Erythroblast (primary cell): ENCODE measurements at places on chromosomes 5 and 9.

DNA sequence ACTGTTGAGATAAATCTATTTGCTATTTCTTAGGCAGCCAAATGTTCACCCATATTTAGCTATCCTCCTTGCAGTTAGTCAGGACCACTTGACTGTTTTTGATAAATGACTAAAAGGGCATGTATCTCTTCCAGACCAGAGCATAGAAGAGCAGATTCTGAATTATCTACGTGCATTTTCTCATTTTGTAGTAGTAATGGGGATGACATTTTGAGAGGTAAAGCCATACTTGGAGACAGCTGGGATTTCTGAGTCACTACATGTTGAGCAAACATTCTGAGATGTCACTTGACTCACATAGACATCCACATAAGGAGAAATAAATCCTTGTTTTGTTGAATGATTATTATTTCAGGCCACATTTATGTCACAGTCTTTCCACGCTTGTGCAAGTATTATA is 297.6 kb downstream of the CDH10 start:
- DNase-seq: no peak

DNA sequence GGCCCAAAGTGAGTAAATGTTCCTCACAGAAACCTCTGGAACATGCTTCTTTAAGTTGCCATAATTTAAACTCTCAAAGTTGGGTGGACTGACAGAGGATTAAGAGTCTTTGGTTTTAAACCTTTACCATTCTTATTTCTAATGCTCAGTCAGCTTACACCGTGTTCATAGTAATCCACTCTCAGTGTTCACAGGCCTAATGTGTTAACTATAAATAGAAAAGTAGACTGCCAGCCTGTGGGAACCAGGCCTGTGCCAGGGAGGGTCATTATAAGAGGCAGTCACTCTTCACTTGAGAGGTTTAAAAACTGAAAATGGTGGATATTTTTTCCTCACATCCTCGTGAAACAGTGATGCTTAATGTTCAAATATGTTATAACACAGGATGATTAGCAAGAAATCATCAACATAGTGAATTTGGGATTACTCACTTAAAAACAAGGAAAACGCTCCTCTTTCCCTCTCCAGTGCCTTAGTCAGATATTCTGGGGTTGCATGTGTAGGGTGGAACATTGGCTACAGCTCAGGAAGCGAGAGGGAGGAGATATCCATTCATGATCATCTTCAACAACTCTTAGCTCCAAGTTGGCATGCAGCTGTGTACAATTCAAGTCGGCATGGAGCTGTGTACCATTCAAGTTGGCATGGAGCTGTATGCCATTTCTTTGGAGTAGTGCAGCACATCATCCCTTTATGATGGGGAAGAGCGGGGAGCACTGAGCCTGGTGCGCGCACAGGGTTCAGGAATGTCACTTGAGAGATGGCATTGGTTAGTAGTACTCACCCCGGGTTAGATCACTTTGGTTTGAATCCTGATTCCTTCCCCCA is 65.8 kb downstream of the KIAA1958 start:
- no peak for DNase-seq

DNA sequence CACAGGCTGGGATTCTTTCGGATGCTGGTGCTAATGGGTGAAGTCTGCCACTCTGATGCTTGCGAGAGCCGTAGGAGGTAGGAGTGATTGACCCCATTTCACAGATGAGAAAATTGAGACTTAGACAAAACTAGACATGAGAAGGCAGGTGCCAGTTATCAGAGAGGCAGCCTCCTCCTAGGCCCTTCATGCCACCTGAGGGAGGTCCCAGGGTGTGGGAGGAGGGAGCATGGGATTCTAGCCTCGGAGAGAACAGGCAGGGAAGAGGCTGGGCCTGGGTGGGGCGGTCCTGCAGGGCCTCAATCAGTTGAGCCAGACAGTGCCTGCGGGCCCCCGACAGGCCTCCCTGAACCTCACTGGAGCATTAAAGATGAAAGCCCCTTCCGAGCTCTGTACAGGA is 112.4 kb downstream of the COL23A1 start:
- DNase-seq: no peak

GRCh38 chr5:135331612-135332011 is 67.4 kb downstream of the MACROH2A1 start:
- DNase-seq: no peak

DNA sequence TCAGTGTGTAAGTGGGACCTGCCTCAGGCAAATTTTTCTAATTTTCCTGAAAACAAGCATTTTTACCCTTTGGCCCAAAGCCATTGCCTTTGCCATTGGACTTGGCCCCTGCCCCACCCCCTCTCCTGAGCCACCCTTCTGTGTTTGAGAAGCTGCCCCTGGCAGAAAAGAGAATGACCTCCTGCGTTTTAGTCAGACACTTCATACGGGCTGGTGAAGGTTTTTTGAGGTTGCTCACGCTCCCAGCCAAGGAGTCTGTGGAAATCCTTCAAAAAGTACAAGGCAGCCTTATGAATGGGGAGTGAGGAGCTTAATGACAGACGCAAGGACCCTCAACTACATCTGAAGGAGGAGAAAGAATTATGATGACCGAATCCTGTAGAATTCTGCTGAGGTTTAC is 308.9 kb downstream of the SLIT3 start:
- DNase-seq: no peak

- peak; percentile 8 for DNase-seq
Measured at GRCh38 chr5:160271396-160271795, 41.0 kb downstream of the CCNJL start.

DNA sequence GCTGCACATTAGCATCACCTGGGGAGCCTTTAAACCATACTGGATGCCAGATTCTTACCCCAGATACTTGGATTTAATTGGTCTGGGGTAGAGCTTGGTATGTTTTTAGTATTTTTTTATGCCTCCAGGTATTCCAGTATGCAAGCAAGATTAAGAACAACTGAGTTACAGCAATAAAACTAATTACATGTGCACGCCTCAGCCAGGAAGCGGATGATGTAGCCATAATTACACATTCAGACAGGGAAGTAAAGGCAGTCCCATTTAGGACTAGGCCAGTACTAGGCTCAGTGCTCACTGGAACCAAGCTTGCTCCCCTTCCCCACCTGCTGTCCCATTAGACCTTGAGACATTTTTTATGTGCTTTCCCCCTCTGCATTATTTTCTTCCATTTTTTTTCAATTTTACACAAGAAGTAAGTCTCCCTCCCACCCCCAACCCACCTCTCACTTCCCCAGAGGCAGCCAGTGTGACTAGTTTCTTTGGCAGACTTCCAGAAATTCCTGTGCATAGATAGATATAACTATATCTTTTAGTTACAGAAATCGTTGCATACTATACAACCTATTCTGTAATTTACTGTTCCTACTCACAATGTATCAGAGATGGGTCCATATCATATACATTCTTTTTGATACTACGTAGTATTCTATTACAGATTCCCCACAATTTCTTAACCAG is 7.1 kb upstream of the GNAQ start:
- DNase-seq: peak; percentile 68

GRCh38 chr9:92707530-92707929 is 37.6 kb upstream of the IPPK start:
- DNase-seq: no peak

- no peak for DNase-seq
Measured at GRCh38 chr5:63029891-63030290, 451.3 kb downstream of the LRRC70 start.

DNA sequence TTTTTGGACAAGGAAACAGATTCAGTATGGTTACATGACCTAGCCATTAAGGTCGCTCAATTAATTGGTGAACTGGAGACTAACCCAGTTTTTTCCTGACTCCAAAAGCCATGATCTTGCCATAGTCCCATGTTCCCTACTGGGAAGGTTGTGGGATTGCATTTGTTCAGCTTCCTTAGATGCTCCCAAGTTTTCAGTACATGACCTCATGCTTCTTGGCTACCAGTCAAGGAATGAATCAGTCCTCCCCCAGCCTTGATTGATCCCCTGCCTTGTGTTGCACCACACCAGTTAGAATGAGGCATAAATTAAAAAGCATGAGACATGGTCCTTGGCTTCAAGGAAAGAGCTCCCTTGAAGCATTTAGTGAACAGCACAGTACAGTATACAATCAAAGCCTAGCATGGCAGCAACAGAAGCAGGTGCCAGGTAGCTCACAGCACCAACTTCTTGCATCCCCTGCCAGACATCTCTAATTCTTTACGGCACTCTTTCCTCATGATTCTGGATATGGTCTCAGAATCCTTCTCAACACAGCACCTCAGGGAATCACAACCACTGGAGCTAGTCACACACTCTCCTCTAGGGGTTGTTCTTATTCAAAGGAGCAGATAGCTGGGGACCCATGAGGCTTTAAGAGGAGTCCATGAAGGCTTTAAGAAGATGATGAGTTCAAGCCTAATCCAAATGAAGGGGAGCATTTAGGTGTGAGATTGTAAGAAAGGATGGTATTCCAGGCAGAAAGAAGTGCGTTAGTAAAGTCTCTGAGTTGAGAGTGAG is 295.5 kb upstream of the CLINT1 start:
- DNase-seq: no peak

DNA sequence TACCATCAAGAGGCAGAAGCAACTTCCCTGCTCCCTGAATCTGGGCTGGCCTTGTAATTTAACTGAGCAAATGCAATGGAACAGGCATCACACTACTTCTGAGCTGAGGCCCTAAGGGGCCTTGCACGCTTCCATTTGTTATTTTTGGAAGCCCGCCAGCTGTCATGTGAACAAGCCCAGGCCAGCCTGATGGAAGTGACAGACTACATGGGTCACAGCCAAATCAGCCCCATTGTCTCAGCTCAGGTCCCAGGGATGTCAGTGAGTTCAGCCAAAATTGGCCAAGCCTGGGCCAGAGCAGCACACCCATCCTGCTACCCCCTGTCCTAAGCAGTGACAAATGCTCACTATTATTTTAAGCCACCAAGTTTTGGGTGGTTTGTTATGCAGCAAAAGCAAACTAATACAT is 72.8 kb downstream of the PRRT1B start:
- DNase-seq: peak; percentile 61

GRCh38 chr9:127175319-127175715 is 52.9 kb upstream of the ANGPTL2 start:
- no peak for DNase-seq

DNA sequence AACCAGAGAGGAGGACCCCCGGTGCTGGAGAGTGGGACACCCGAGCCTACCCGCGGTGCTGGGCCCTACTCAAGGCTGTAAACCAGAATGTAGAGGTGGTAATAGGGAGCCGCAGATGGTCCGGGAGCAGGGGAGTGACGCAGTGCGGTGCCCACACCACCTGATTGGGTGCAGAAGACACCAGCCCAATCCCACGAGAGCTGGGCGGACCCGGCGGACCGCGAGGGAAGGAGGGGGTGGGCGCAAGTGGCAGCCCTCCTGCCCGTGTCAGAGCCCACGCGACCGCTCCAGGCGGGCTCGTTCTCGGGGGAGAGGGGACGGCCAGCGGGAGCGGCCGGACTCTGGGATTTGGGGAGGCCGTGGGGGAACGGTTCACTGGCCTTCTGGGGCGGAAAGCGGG is 71.2 kb downstream of the C9orf50 start:
- no peak for DNase-seq

GRCh38 chr5:73298251-73298771 is 125.3 kb downstream of the TMEM174 start:
- DNase-seq: no peak

DNA sequence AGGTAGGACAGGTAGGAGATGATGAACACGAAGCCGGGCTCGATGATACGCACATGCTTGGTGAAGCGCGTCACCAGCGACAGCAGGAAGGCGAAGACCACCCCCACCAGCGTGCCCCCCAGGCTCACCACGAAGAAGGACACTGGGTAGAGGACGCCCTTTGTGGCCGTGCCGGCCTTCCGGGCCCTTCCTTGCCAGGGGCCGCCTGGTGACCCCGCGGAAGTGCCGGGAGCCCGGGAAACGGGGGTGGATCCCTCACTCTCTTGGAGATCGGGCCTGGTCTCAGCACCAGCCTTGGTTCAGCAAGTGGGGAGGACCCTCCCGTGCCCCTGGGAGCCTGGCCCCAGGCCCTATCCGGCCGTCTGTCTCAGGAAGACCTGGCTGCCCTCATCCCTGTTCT is 39.7 kb downstream of the SLC9A3 start:
- no peak for DNase-seq

- DNase-seq: peak; percentile 58
Measured at GRCh38 chr5:122704247-122705036, 70.4 kb upstream of the SNX2 start.

GRCh38 chr9:138057726-138058125 is 180.1 kb downstream of the CACNA1B start:
- no peak for DNase-seq

DNA sequence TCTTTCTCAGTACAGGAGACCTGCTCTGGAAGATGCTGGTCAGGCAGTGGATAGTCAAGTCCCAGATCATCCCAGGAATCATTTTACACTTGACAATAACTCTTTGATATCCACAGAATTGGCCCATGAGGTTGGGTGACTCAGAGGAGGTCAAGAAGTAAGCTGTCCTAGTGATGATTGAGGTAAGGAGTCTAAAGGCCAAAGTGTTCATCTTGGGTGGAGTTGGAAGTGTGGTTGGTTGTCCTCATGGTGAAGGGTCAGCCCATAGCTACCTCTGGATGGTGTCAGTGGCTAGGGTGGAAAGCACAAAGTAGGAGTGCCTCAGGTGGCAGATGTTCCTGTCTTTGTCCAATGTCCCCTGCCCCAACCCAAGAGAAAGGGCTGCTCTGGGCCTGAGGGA is 24.1 kb upstream of the RCL1 start:
- no peak for DNase-seq

DNA sequence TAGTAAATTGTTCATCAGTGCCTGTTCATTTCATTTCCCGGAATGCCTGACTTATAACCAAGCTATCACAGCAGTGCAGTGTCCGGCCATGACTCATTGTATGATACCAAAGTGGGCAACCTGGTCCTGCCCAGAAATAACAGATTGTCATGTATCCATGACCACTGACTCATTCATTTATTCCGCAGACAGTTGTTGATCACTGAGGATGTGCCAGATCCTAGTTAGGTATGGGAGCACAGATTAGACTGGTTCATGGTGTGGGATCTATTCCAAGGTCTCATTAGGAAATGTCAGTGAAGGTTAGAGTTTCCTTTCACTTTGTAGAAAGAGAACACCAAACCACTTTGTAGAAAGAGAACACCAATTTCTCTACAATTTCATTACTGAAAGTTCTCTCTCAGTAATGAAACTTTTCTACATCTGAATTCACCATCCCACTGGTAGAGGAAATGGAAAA is 8.7 kb downstream of the NREP start:
- no peak for DNase-seq

- DNase-seq: no peak
Measured at GRCh38 chr9:113619491-113620376, 156.2 kb downstream of the RGS3 start.

- DNase-seq: no peak
Measured at GRCh38 chr5:146009020-146009419, 72.6 kb downstream of the SH3RF2 start.

DNA sequence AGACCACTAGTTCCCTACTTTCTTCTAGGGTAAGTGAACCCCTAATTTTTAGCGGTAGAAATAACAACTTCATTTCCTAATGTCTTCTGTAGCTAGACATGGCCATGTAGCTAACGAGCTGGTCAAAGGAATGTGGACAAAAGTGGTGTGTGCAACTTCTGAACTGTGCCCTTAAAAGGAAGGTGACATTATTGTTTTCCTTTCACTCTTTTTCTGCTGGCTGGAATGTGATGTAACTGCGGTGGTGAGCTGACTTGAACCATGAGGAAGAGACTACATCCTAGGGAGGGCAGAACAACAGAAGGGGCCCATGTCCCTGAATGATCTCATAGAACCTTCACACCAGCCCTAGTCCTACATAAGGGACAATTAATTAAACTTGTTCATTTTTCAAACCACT is 1.3 kb upstream of the SNX2 start:
- DNase-seq: peak; percentile 10

- no peak for DNase-seq
Measured at GRCh38 chr9:91840469-91840868, 109.6 kb downstream of the ROR2 start.
